T-helper 1 cell (primary cell): ENCODE measurements at places on chromosomes 16 and 17.

GRCh38 chr16:49608098-49608497 lies 234.5 kb downstream of the C16orf78 start:
- DNase-seq = no peak

- no peak for DNase-seq
These were observed 111.0 kb upstream of the TNRC6C start for GRCh38 chr17:77847221-77848085.

DNA sequence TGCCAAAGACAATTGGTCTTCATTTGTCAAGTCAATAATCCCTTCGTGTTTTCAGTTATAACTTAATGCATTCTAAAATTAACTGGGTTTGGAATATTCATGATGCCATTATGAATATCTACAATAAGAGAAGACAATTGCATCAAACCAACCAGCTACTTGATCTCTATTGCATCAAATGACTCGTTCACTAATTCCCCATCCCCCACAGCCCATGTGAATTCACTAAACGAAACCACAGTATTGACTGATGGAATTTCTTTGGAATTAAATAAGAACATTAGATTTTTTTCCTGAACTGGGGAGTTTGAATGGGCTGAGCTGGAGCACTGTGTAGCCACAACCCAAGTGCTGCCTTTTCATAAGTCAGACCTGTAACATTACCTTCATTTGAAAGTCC lies 65.3 kb downstream of the HS3ST3B1 start:
- DNase-seq = no peak

DNA sequence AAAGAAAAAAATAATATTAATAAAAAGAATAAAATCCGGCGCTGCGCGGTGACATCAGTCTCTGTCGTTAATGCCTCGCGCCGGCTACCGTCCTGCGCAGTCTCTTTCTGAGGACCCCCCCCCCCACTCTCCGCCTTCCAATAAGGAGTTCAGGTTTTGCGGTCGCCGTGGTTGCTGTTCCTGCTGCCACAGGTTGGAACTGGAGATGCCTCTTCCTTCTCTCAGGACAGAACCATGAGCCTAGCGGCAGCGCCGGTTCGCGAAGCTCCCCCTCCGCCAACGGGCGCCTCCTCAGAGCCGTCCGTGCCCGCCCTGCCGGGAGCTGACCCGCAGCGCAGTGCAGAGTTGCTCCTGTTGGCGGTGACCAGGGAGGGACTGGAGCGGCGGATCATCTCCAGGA lies 2093.4 kb downstream of the TP53TG3F start:
- no peak for DNase-seq

DNA sequence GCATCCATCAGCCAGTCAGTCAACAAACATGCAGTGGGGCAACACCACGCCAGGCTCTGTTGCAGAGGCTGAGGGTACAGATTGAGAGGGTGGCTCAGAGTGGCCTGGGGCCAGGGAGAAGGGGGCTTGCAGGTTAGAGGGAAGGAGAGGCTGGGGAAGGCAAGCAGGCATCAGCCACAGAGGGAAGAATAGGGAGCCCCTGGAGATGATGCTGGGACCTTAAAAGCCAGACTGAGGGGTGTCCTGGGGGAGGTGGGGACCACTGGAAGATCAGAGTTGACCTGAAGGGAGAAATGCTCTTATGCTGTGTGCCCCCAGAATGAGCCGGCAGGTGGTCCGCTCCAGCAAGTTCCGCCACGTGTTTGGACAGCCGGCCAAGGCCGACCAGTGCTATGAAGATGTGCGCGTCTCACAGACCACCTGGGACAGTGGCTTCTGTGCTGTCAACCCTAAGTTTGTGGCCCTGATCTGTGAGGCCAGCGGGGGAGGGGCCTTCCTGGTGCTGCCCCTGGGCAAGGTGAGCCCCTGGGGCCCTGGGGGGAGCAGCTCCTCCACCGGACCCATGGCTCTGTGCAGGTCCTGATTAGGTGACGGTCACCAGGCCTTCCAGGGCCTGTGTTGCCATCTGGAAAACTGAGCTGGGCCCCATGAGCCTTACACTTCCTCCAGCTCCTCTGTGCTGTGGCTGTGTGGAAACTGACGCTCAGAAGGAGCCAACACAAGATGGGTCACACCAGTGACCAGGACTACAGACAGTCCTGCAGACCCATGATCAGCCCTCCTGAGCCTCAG lies 1.7 kb downstream of the CORO1A start:
- no peak for DNase-seq

DNA sequence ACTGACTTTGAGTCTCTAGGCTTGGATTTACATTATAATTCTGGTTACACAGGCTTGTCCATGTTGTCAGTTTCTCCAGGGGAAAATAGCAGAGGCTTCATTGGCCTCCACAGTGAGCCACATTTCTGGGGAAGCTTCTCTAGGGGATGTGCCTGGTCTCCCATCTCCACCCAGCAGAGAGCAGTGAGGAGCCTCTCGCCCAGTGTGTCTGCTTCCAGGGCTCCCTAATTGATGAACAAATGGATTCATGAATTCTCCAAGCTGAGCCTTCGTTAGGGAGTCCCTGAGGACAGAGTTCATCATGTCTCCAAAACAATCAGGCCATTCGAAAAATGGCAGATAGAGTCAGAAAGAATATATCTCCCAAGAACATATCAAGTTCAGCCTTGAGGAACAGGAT lies 162.4 kb upstream of the TOX3 start:
- no peak for DNase-seq

- DNase-seq = no peak
These were observed 156.0 kb downstream of the CDH13 start for GRCh38 chr16:82782715-82783251.
